Pons (tissue), 1 donor: ENCODE measurements at places on chromosomes 2 and 18.

DNA sequence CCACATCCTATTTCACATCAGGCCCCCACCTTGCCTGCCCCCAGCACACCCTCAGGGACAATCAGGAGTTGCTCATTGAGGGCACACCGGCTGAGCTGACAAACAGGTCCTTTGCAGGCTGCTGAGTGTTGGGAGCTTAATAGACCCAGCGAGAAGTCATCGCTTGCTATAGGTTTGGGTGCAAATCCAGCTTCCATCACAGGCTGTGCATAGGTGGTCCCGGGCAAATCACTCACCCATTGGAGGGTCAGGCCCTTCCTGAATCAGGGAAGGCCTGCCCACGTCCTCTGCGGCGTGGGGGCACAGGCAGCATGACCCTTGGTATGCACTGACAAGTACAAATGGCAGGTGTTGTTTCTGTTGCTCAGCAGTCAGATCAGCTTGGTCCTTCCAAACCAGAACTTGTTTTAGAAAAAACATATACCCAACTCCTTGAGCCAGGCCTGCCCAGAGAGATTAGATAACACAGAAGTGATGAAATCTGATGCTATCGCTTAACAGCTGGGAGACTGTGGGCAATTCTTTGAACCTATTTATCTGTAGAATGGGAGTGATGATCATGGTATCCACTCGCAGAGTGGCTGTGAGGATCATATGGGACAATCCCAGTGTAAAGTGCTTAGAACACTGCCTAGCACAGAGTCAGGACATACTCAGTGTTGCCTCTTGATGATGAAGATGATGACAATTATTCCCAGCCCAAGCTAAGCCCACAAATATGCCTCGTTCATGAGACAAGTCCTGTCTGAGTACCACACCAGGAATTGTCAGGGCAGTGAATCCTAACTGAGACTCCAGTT, 34.9 kb downstream of the SMAD7 start:
- no peak for DNase-seq

GRCh38 chr2:174967691-174968260, 37.4 kb downstream of the CHN1 start:
- DNase-seq: no peak

GRCh38 chr18:10361660-10362059, 92.8 kb upstream of the APCDD1 start:
- no peak for DNase-seq

GRCh38 chr2:161681046-161681445, 56.8 kb downstream of the SLC4A10 start:
- DNase-seq: no peak

GRCh38 chr18:77052983-77053309, 79.6 kb downstream of the MBP start:
- DNase-seq: peak; percentile 77

DNA sequence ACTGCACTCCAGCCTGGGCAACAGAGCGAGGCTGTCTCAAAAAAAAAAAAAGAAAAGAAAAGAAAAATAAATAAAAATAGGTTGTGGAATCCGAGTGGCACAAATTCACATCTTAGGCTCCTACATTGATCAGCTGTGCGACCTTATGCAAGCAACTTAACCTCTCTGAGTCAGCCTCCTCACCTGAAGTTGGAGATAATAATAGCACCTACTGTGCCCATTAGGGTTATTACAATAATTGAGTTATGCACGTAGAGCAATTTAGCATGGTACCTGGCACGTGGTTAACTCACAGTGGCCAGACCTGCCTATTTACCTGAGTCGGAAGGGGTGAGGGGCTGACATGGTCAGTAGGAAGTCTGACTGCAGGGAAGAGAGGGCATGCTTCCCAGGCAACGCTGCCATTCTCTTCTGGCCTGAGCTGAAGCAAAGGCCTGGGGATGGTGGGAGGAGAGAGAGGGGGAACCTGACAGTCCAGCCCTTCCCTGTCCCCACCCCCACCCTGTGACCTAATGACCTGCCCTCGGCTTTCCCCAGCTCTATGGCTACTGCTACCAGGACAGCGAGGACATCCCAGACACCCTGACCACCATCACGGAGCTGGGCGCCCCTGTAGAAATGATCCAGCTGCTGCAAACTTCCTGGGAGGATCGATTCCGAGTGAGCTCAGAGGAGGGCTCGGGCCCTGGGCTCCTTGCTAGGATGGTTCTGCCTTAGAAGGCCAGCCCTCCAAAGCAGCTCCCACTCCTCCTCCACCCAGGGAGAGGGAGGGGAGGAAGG, 5.1 kb downstream of the PKDCC start:
- no peak for DNase-seq

- no peak for DNase-seq
Observed at GRCh38 chr2:146730882-146731281, 1113.9 kb upstream of the ACVR2A start.

- DNase-seq: peak; percentile 58
Observed at GRCh38 chr2:39377226-39377939, 59.7 kb downstream of the MAP4K3 start.

- no peak for DNase-seq
Observed at GRCh38 chr2:6384341-6384740, 481.4 kb downstream of the CMPK2 start.

DNA sequence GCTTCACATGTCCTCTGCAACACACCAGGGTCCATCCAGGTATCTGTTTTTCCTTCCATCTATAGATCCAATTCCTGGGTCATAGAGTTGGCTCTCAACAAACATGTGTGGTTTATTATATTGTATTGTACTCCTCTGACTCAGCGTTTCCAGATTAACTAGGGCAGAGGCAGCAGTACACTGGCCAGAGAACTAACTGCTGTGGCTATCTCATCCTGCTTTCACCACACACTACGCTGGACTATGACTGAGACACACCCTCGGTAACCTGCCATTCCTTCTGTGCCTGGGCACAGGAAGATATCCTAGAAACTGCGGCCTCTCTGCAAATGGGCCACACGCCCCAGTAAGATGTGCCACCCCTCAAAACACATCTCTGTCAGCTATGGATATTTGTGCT, 159.8 kb upstream of the STK17B start:
- no peak for DNase-seq

DNA sequence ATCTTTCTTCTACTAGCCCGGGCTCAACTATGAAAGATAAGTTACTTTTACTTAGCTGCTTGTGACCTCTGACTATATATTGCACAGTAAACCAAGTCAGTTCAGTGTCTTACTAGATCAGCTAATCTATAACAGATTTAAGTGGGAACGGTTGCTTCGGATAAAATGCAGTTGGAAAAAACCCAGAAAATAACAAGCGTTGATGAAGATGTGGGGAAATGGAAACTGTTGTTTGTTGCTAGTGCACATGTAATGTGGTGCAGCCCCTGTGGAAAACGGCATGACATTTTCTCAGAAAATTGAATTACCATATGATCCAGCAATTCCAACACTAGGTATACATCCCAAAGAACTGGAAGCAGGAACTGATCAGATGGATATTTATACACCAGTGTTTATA, 248.5 kb downstream of the PRKCE start:
- DNase-seq: no peak

DNA sequence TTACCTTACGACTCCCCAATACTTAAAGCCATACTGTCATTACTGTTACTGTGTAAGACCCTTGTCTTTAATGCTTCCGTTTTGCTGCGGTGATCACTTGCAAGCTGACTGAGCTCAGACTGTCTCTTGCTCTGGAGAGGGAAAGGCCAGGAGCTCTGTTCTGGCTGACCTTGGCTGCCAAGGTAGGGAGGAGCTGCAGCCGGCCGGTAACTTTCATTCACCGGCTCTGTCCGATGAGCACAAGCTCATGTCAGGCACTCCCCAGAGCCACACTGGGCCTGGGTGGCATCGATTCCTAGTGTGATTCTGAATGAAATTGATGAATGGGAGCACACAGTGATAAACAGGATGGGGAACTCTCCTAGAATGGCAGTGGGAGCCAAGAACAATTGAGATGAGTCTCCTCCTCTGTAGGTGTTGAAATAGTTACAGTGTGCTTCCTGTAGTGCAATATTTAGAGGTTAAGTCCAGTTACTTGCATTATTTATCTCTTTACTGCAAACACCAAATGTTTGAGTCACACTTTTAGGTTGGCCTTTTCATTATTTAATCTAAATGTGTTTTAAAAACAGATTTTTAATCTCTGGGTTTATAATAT, 100.9 kb downstream of the ATP9B start:
- no peak for DNase-seq

DNA sequence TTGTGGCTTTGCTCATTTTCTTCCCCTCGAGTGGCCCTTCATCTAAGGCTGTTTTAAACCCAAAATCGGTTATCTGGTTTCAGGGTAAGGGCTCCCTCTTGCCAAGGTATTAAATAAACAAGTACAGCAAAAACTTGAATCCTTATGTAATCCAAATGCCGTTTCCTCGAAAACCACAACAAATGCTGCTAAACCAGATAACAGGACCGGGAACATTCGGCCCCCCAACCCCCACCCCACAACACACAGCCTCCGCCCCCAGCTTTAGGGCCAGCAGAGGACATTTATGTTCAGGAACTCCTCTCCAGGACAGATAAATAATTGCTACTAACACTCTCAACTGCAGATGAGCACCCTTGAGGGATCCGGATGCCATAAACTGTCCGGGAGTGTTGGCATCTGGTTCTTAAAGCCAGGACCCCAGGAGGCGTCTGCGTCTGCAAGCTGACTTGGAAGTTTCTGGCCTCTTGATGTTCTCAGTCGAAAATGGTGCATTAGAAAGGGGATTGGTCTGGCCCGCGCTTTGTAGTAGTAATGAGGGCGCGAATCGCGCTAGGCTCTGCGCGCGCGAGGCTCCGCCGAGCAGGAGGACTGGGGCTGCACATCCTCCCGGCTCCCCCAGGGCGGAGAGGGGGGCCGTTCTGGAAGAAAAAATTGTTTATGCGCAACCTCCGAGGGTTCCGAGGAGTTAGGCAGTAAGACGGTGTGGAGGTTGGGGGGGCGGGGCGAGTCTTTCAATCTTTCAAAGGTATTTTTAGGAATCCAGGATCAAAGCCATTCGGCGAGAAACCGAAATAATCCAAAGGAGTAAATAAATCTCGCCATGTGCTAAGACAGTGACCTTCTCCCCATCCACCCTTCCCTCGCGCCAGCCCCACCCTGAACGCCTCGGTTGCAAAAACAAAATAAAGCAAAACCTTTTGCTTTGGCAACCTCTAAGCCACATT, 3.9 kb upstream of the ID2 start:
- DNase-seq: peak; percentile 56

DNA sequence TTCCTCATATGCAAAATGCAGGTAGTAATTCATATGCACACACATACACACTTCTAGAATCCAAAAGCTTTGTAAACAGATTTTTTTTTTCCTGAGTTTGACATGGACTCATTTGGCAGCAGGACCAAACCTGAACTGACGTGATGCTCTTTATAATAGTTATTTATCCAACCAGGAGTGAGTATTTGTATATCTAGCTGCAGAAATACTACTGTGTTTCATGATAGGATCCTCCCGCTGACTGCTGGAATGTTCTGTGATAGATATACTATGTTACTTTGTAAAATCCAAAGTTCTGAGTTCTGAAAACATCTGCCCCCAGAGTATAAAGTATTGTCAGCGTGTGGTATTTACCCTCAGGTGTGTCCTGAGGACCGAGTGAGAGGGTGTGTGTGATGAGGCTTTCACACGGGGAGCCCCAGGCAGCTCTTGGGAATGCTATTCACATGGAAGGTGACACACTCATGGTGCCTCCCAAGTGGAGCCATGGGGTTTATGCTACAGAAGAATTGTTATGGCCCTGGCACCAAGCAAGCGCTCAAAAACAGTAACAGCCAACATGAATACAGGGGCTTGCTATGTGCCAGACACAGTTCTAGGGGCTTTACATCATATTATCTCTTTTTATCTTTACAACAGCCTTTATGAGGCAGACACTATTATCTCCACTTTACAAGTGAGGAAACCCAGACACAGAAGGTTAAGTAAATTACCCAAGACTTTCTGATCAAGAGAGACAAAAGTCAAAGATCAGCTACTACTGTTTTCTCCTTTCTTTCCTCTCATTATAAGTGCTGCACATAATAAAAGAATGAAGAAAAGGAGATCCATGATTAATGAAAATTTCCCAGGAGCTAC, 16.7 kb upstream of the TXNDC2 start:
- no peak for DNase-seq

GRCh38 chr18:34223893-34224422, 755 bp downstream of the NOL4 start:
- DNase-seq: no peak

DNA sequence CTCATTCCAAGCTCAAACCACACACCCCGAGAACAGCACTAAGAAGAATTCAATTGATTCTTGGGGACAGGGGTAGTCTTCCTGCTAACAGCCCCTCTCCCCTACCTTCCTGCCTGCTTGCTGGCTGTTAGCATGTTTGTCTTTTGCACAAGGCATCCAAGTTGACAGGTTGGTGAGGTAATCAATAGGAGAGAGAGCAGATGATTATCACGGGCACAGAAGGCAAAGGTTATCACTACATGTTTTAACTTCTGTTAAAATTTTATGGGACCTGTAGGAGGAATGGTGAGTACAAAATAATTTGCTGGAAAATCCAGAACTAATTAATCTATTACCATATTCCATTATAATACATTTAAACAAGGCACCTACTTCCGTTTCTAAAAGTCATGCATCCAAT, 442.1 kb upstream of the TCF4 start:
- no peak for DNase-seq

- DNase-seq: no peak
Observed at GRCh38 chr2:10252661-10253060, 50.0 kb upstream of the HPCAL1 start.

DNA sequence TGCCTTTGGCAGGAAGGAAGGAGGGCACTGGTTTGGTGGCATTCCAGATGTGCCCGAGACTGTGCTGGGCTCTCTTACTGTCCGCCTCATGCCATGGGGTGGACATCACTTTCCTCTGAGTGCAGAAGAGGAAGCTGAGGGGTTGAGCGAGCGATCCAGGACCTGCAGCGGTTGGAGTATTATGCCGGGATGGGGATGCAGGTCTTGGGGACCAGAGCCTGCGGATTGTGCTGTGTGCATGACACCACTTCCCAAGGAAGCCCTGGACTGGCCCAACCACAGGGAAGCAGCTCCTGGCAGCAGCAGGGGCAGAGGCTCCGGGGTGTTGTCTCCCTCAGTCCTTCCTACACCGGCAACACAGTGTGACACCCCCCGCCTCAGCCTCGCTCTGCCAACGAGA, 44.5 kb downstream of the ATP6V1C2 start:
- DNase-seq: no peak

- DNase-seq: no peak
Observed at GRCh38 chr2:18117592-18117991, 239.1 kb downstream of the KCNS3 start.
